ENCODE measurements at places on chromosomes 3 and 15.

- DNase-seq: no peak
Observed at GRCh38 chr15:64604319-64604718, 143.9 kb downstream of the ZNF609 start.

- DNase-seq: no peak
Observed at GRCh38 chr3:111708157-111708771, 113.1 kb upstream of the ZBED2 start.

- no peak for DNase-seq
Observed at GRCh38 chr3:114558271-114558670, 264.4 kb downstream of the TIGIT start.

GRCh38 chr3:127431066-127431465 is 143.2 kb upstream of the PRR20G start:
- no peak for DNase-seq

DNA sequence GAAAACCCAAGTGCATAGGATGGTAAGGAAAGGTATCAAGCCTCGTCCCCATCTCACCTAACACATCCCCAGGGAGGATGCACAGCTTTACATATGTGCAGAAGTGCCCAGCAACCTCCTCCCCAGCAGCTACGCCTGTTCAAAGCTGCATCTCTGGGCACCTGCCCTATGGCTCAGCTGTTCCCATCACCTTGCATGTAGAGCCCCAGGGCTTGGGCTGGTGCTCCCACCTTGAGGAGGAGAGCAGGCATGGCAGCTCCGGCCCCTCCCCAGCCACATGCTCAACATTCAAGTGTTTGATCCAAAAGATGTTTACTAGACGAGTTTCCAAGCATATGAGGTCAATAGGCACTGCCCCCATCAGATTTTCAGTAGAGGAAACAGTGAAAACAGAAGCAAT is 173.5 kb downstream of the ATP10A start:
- no peak for DNase-seq

- no peak for DNase-seq
Observed at GRCh38 chr15:25981114-25981513, 118.0 kb upstream of the ATP10A start.

GRCh38 chr3:41580274-41580959 is 381.1 kb downstream of the CTNNB1 start:
- DNase-seq: no peak

DNA sequence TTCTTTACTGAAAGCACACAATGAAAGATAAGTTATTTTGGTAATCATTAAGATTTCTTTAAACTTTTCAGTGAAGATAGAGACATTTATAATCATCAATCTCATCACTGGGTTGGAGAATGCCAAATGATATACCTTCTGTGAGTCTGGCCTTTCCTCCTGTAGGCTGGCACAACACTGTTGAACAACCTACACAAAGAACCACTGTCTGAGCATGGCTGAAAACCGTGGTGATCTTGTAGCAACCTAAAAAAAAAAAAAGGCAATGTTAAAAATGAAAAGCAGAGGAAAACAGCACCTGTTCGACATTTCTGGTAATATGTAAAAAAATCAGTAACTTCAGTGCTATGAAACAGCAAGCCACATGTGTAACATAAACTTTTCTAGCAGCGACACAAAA is 1.8 kb downstream of the RPS27L start:
- no peak for DNase-seq

GRCh38 chr3:119990888-119991287 is 103.4 kb downstream of the GSK3B start:
- DNase-seq: no peak

DNA sequence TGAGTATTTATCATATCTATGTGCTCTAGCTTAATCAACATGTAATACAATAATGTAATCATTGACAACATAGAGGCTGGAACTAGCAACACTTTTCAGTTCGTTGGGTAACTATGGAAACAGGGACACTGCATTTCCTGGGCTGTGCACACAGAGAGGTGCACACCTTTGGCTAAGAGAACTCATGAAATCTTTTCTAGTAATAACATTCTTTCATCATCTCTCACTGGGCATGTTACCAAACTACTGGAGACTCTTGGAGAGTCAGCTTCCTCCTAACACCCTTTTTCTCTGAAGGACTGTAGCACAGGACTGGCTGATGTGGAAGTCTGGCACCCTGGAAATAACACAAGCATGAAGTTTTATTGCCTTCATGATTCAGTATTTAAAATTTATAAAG is 135.6 kb downstream of the KCNMB2 start:
- no peak for DNase-seq

GRCh38 chr15:52515343-52515742 is 13.3 kb downstream of the MYO5A start:
- DNase-seq: no peak

Measured in CD4-positive, alpha-beta T cell treated with Interleukin-1 beta for 1 hour (primary cell).